ENCODE measurements at places on chromosomes 6 and 20. TPM values are rescaled to one million over a fixed set of nuclear protein-coding genes. Genes with fewer than 3 reads are reported as not detected.

Gene TSBP1
- total RNA-seq: not detected

Gene ERVFRD-1
- not detected for total RNA-seq

Gene JPH2
- 1.2 TPM for total RNA-seq

Gene KIF25
- 0.07 TPM for total RNA-seq

Gene UNC5CL
- 0.33 TPM for total RNA-seq

Gene RNF8
- 21.0 TPM for total RNA-seq

Gene TPX2
- 111 TPM for total RNA-seq

Gene GHRH
- total RNA-seq: not detected

Gene PBX2
- 21.1 TPM for total RNA-seq

Gene AGER
- total RNA-seq: 2.3 TPM

Gene ANGPT4
- 0.03 TPM for total RNA-seq

Gene GRM1
- 0.04 TPM for total RNA-seq

Gene PEX7
- 5.1 TPM for total RNA-seq

Gene MDN1
- total RNA-seq: 16.1 TPM

Gene RIPOR3
- total RNA-seq: not detected

Gene CNR1
- 0.49 TPM for total RNA-seq
